ENCODE measurements at places on chromosomes 7 and 10. TPM values are rescaled to one million over a fixed set of nuclear protein-coding genes. Genes with fewer than 3 reads are reported as not detected.
A peak's percentile ranks its signal among the peaks of the same experiment; 100 is the strongest.

DNA sequence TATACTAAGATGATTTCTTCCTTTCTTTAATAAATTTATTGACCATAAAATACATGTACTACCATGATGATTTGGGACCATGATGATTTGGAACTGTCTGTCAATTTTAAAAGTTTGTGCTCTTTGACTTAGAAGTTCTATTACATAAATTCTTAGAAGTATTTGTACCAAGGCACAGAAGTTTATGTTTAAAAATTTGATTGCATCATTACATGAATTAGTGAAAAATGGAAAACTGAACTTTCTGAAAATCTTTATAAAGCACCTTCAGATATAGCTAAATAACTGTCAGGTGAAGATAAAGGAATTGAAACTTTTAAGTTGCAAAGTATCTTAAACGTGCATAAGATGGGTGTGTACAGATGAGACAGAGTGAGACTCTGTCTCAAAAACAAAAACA is 32.0 kb downstream of the MALSU1 start:
- H3K27ac ChIP-seq, result no peak overlapping the region
- H3K36me3 ChIP-seq, result no peaks in the 10 kb centered on the region
- peaks cover 15% of the 10 kb centered on the region for H3K4me1 ChIP-seq
- no peak overlapping the region for H3K4me3 ChIP-seq
- DNase-seq, result no peak
- H3K27me3 ChIP-seq, result no peaks in the 10 kb centered on the region

- no peaks in the 10 kb centered on the region for H3K27me3 ChIP-seq
- H3K27ac ChIP-seq, result no peak overlapping the region
- no peak for DNase-seq
- no peaks in the 10 kb centered on the region for H3K36me3 ChIP-seq
Measured at GRCh38 chr10:118042336-118042735, 4.4 kb downstream of the RAB11FIP2 start.

The MYPN gene
- 0.16 TPM for total RNA-seq

GRCh38 chr10:34305189-34305588 is 509.9 kb downstream of the PARD3 start:
- peak overlapping the region; percentile 49 for H3K27ac ChIP-seq
- H3K36me3 ChIP-seq, result no peaks in the 10 kb centered on the region
- no peak overlapping the region for H3K4me3 ChIP-seq
- DNase-seq, result peak; percentile 71
- no peaks in the 10 kb centered on the region for H3K27me3 ChIP-seq
- H3K4me1 ChIP-seq, result peaks cover 2% of the 10 kb centered on the region

The NANOS1 gene
- total RNA-seq, result 2.3 TPM

DNA sequence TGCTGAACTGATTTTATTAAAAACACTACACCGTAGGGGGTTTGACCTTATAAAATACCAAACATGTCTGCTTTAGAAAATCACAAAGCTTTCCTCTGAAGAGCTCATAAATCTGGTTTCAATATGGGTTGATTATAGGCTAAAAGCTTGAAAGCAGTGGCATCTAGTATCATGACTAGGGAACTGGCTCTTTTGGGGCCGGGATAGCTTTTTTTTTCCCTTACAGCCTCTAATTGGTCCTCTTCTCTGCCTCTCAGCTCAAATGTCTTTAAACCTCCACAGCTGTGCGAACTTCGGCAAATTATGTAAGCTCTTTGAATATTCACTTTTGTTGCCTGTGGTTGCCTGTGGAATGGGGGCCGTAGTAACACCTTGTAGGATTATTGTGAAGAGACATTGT is 8.4 kb downstream of the BAMBI start:
- H3K27ac ChIP-seq, result no peak overlapping the region
- H3K4me3 ChIP-seq, result no peak overlapping the region
- H3K4me1 ChIP-seq, result no peaks in the 10 kb centered on the region
- H3K27me3 ChIP-seq, result peaks cover 22% of the 10 kb centered on the region

DNA sequence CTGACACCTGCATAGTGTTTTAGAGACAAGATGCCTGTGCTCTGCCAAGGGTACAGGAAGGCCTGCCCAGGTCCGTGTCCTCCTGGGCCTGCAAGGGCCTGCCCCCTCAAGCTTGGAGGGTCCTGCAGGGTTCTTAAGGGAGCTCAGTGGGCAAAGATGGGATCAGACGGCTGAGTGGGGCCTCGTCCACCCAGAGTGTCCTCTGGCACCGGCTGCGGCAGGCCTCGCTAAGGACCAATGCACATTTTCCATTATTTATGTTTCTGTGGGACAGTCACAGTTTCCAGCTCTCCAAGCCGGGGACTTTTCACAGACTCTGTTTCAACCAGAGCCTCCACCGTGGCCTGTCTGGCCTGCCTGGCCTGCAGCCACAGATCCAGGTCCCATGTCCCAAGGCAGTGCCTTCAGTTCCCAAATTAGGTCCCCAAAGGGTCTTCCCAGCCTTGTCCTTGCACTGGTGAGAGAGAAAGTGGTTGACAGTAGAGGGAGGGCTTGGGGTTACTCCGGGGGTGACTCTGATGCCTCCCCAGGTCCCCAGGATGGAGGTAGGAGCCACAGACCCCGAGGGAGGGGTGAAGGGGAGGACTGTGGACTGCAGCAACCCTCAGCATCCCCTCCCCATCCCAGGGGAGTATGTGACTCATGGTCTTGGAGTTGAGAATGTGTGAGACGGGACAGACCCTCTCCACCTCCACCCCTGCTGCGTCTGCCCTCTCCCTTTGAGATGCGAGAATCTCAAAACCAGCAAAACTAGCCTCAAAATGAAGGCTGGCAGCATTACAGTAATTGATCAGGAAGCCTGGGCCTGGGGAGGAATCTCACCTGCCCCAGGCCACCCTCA is 14.8 kb downstream of the MYL10 start:
- no peaks in the 10 kb centered on the region for H3K36me3 ChIP-seq
- H3K4me1 ChIP-seq, result peaks cover 6% of the 10 kb centered on the region
- H3K27ac ChIP-seq, result no peak overlapping the region
- H3K27me3 ChIP-seq, result peaks cover 61% of the 10 kb centered on the region
- no peak overlapping the region for H3K4me3 ChIP-seq

- H3K27me3 ChIP-seq, result peaks cover 8% of the 10 kb centered on the region
- H3K27ac ChIP-seq, result no peak overlapping the region
- DNase-seq, result no peak
- no peak overlapping the region for H3K4me3 ChIP-seq
Measured at GRCh38 chr10:116632596-116633215, 12.0 kb downstream of the PNLIPRP2 start.

DNA sequence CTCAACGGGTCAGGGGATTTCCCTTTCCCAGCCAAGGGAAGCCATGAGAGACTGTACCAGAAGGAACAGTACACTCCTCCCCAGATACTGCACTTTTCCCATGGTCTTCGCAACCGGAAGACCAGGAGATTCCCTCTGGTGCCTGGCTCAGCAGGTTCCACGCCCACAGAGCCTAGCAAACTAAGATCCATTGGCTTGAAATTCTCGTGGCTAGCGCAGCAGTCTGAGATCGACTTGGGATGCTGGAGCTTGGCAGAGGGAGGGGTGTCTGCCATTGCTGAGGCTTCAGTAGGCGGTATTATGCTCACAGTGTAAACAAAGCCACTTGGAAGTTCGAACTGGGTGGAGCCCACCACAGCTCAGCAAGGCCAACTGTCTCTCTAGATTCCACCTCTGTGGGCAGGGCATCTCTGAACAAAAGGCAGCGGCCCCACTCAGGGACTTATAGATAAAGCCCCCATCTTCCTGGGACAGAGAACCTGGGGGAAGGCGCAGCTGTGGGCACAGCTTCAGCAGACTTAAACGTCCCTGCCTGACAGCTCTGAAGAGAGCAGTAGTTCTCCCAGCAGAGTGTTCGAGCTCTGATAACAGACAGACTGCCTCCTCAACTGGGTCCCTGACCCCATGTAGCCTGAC is 29.6 kb downstream of the SLC16A12 start:
- peaks cover 5% of the 10 kb centered on the region for H3K27me3 ChIP-seq
- DNase-seq, result no peak
- no peaks in the 10 kb centered on the region for H3K36me3 ChIP-seq
- H3K27ac ChIP-seq, result no peak overlapping the region
- H3K4me1 ChIP-seq, result peaks cover 5% of the 10 kb centered on the region
- H3K4me3 ChIP-seq, result no peak overlapping the region

GRCh38 chr10:128263891-128264688 is 137.9 kb upstream of the MKI67 start:
- peaks cover 45% of the 10 kb centered on the region for H3K27me3 ChIP-seq
- DNase-seq, result no peak
- no peak overlapping the region for H3K4me3 ChIP-seq
- no peaks in the 10 kb centered on the region for H3K4me1 ChIP-seq
- H3K36me3 ChIP-seq, result no peaks in the 10 kb centered on the region

- no peaks in the 10 kb centered on the region for H3K4me1 ChIP-seq
- no peaks in the 10 kb centered on the region for H3K36me3 ChIP-seq
- H3K27ac ChIP-seq, result no peak overlapping the region
- H3K4me3 ChIP-seq, result no peak overlapping the region
Measured at GRCh38 chr7:39313974-39314373, 252.2 kb upstream of the YAE1 start.

DNA sequence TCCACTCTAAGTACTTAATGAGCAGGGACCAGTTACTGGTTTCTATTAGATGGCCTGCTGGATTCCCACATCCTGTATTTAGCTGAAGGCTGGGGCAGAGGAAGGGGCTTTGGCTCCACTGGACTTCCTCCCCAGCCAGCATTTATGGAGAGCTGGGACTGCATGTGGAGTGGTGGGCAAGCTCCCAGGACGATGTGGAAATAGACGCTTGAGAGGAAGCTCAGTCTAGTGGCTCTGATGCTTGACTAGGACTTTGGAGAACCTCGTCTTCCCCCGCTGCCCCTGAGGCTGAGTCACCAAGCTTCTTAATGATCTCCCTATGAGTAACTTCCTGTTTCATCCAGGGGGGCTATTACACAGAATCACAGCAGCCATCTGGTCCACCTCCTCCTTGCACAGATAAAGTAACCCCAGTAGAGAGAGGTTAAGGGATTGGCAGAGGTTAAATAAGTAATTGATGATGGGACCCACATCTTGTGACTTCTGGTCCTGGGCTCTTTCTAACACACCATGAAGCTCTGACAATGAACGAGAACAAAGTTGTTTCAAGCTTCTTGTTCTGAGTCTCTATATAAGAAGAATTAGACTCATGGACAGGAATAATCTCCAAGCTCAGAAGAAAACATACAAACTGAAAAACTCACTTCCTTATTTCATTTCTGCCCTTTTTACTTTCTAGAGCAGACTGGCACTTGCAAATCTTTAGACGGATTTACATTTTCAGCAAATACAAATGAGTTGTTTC is 126.2 kb downstream of the PRPF18 start:
- H3K36me3 ChIP-seq, result no peaks in the 10 kb centered on the region
- peaks cover 33% of the 10 kb centered on the region for H3K4me1 ChIP-seq
- peak overlapping the region; percentile 23 for H3K27ac ChIP-seq
- DNase-seq, result no peak
- H3K4me3 ChIP-seq, result no peak overlapping the region

- no peaks in the 10 kb centered on the region for H3K4me1 ChIP-seq
- no peak overlapping the region for H3K27ac ChIP-seq
- H3K4me3 ChIP-seq, result no peak overlapping the region
- DNase-seq, result no peak
Measured at GRCh38 chr7:143227806-143228205, 6.0 kb downstream of the TAS2R40 start.

DNA sequence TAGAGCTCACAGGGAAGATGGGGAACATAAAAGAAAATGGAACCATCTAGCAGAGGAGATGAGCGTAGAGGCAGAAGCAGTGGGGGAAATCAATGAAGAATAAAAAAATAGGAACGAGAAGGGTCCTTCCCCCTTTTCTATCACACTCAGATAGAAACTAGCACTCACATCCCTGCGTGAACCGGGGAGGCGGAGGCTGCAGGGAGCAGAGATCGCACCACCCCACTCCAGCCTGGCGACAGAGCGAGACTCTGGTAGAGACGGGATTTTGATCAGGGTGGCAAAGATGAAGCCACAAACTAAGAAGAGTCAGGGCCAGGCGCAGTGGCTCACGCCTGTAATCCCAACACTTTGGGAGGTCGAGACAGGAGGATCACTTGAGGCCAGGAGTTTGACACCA is 64.7 kb upstream of the ECHDC3 start:
- no peak overlapping the region for H3K4me3 ChIP-seq
- H3K36me3 ChIP-seq, result no peaks in the 10 kb centered on the region
- H3K27me3 ChIP-seq, result peaks cover 11% of the 10 kb centered on the region

The WIPF3 gene
- total RNA-seq, result 1.4 TPM

GRCh38 chr10:96133135-96133534 is 3.0 kb downstream of the ZNF518A start:
- DNase-seq, result no peak
- H3K27me3 ChIP-seq, result peaks cover 10% of the 10 kb centered on the region
- no peak overlapping the region for H3K4me3 ChIP-seq
- no peak overlapping the region for H3K27ac ChIP-seq
- peaks cover 34% of the 10 kb centered on the region for H3K36me3 ChIP-seq

- no peaks in the 10 kb centered on the region for H3K36me3 ChIP-seq
- DNase-seq, result no peak
- H3K4me3 ChIP-seq, result no peak overlapping the region
- no peaks in the 10 kb centered on the region for H3K27me3 ChIP-seq
- no peak overlapping the region for H3K27ac ChIP-seq
Measured at GRCh38 chr10:30750971-30751677, 121.6 kb upstream of the LYZL2 start.

The PLA2G12B gene
- not detected for total RNA-seq

The FAM180A gene
- total RNA-seq, result 5.6 TPM

The TFPI2 gene
- 0.79 TPM for total RNA-seq

- no peak overlapping the region for H3K4me3 ChIP-seq
- no peak for DNase-seq
- no peaks in the 10 kb centered on the region for H3K36me3 ChIP-seq
Measured at GRCh38 chr7:43077285-43077684, 35.2 kb upstream of the HECW1 start.

DNA sequence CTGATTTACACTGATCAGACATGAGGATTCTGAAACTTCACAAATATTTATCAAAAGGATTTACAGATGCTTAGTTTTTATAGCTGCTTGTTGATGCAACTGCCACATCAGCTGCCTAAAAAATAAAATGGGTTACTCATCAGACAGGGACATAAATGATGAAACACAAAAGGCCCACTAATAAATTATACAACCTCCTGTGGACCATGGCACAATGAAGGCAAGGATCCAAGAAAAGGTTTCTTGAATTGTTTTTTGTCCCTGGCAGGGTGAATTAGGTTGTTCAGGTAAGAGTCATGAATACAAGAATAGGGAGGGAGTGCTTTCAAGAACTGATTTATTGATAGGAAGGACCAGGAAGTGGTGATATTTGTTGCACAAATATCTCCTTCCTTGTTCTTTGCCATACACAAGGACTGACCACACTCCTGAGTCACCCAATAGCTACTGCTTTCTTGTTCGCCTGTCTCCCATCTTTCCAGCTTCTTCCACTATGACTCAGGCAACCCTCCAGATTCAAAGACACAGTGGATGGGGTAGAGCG is 234.5 kb downstream of the AHR start:
- no peaks in the 10 kb centered on the region for H3K4me1 ChIP-seq
- no peak overlapping the region for H3K4me3 ChIP-seq
- H3K36me3 ChIP-seq, result no peaks in the 10 kb centered on the region
- no peak overlapping the region for H3K27ac ChIP-seq
- no peaks in the 10 kb centered on the region for H3K27me3 ChIP-seq
